ENCODE measurements at places on chromosomes 16 and 17.

- DNase-seq, result no peak
Observed at GRCh38 chr16:88617268-88618031, 20.9 kb upstream of the IL17C start.

GRCh38 chr16:25109643-25110042 is 1.9 kb upstream of the LCMT1 start:
- peak; percentile 38 for DNase-seq

GRCh38 chr17:49525831-49526741 is 31.0 kb downstream of the NGFR start:
- DNase-seq, result no peak

- no peak for DNase-seq
Observed at GRCh38 chr17:81339534-81340296, 44.6 kb upstream of the SLC38A10 start.

GRCh38 chr17:72346306-72346705 is 225.5 kb downstream of the SOX9 start:
- no peak for DNase-seq

GRCh38 chr17:41307647-41308046 is 1.5 kb downstream of the KRTAP16-1 start:
- no peak for DNase-seq

DNA sequence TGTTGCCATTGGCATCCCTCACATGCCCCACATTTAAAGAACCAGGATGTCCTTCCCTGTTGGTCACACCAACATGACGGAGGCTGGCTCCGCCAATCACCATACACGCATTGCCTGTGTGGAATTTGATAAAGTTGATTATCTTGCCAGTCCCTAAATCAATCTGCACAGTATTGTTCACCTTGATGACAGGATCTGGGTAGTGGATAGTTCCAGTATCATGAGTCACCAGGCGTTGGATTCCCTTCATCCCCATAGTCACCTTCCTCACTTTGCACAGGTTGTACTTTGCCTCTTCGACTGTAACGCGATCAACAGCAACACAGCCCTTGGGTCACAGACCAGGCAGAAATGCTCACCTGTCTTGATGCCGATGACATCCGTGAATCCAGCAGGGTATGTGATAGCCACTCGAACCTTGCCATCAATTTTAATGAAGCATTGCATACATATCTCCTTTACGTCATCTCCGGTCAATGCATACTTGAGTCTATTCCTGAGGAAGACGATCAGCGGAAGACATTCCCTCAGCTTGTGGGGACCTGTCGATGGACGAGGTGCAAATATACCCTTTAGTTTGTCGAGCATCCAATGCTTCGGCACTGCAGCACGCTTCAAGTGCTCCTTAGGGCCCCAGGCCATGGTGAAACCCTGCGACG is 14.2 kb downstream of the CTRB2 start:
- DNase-seq, result no peak

All from HAP-1 (cell line).